Nephron progenitor cell (in vitro differentiated cells): ENCODE measurements at places on chromosomes 3 and 15.

- peak; percentile 70 for DNase-seq
Observed at GRCh38 chr3:122996038-122996580, 31.5 kb downstream of the SEMA5B start.

DNA sequence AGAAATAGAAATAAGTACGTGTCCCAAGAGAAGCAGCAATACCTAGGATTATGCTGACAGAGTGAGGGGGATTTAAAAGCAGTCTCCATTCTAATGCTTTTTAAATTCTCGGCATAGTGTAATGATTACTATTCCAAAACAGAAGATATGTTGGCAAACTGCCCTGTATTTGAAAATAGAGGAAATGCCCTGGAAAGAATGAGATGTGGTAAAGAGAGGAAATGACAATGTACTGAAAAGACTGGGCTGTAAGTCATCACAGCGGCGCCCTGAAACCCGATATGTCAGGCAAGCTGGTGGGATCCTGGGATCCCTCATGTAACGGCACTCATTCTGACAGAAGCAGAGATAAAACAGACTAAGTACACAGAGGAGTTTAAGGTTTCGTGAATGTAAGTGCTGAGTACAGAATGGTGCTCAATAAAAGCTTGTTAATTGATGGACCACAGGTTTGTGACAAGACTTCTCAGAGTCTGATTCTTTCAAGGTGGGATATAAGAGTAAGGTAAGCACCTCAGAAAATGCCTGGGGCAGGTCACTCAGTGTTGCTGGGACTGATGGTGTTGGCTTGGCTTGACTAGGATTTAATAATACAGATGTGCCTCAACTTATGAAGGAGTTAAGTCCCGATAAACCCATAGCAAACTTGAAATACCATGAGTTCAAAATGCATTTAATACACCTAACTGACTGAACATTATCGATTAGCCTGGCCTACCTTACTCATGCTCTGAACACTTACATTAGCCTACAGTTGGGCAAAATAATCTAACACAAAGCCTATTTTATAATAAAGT lies 91.4 kb downstream of the NFKBIZ start:
- peak; percentile 49 for DNase-seq

GRCh38 chr15:48363474-48363873 lies 32.2 kb downstream of the DUT start:
- no peak for DNase-seq

- no peak for DNase-seq
Observed at GRCh38 chr15:101852356-101852755, 40.4 kb downstream of the OR4F15 start.

GRCh38 chr15:79132770-79133169 lies 42.2 kb upstream of the RASGRF1 start:
- no peak for DNase-seq

- DNase-seq, result no peak
Observed at GRCh38 chr3:15973414-15973813, 175.6 kb upstream of the ANKRD28 start.

- DNase-seq, result no peak
Observed at GRCh38 chr3:152383136-152383606, 114.4 kb downstream of the MBNL1 start.

DNA sequence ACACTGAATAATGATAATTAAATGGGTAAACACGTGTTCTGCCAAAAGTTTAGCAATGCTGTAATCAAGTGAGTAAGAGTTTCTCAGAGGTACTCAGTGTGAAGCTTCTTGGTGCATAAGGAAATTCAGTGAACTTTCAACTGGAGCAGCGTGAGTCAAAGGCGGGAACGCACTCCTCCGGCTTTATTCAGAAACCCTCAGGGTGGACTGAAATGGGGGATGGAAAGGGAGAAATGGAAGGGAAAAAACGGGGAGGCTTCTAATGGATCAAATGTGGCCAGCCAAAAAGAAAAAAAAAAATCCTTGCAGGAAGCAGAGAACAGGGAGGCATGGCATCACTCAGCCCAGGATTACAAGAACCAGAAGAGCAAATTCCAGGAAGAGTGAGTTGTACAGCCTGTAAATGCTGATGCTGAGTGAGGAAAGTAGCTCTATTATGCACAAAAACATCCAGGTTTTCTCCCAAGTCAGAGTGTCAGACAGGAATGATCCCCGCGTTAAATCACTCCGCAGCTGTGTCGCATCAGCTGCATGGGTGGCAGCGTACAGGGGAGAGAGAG lies 85.3 kb downstream of the ASB7 start:
- DNase-seq, result no peak

DNA sequence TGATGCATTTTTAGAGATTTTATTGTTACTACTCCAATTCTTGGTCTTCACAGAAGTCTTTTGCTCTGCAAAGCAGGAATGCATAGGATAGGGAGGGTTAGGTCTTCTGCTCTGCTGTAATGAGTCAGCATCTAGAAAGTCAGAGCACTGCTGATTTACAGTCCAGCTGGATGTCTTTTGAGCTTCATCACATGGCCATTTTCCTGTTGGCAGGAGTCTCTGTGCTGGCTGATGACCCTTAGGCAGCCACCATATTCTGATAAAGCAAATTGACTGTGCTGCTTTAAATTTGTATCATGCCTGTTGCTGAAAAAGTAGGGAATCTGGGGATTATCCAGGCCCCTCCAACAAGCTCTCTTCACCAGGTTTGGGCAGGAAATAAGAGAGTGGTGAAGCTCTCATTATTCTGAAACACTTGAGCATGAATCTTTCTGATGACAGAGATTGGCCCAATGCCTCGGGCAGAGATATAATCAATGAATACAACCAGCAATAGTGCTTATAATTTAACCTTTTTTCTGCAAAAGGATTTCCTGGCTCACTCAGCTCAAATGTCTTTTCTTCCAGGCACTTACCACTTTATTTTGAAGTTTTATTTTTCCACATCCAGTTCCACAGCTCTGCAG lies 9.7 kb upstream of the CRBN start:
- DNase-seq, result no peak

DNA sequence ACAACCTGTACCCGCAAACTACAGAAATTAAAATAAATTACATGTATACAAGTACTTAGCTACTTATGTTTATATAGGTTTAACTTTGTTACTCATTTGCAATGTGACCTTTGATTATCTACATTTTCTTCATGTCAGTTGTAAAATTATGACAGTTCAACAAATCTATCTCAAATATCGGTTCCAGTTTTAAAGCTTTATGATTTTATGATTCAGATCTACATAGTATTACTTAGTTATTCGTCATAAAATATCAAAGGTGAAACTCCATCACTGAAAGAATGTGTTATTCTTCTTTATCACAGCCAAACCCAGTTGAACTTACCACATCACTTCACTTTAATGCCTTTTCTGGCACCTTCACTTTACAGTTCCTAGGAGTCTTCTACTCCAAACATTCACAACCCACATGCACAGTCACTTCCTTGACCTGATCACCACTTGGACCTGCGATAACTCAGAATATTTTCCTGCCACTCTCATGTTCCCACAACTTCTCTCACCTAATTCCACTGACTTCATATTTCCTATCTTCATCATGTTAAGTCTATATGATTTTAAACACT lies 47.2 kb downstream of the SLITRK3 start:
- no peak for DNase-seq

- no peak for DNase-seq
Observed at GRCh38 chr15:65857718-65858402, 11.4 kb upstream of the RAB11A start.

GRCh38 chr3:130925628-130926027 lies 31.7 kb downstream of the ATP2C1 start:
- DNase-seq, result no peak

DNA sequence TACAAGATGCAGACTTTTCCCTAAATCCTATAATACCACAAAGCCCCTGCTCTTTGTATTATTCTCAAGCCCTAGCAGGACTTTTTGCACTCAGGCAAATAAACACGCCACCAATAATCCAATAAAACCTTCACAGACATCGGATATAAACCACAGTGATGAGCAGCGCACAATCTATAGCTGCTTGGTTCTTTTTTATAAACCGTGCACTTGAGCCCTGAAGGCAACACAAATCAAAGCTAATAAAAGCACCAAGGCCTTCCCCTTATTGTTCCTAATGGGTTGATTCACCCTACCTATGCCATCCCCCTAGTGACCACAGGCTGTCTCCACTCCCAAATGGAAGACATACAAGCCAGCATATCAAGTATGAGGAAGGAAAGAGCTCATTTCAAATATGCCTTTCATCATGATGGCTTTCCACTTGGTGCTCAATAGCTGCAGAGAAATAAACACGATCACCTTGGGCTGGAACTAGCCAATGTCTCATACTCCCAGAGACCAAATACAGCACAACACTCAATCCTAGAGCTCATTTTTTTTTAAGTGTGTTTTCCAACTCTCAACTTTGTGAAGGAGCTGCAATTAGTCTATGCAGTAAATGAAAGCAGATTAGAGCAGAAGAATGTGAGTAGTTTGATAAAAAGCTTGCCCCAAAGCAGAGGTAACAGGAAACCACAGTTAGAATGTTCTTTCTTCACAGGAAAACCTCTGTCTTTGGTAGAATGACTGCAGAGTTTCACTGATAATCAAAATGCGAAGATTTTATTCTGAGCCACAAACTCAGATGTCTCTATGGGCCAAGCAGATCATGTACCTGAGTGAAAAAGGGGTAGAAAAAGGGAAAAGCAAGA lies 573.9 kb downstream of the AGBL1 start:
- DNase-seq, result no peak

DNA sequence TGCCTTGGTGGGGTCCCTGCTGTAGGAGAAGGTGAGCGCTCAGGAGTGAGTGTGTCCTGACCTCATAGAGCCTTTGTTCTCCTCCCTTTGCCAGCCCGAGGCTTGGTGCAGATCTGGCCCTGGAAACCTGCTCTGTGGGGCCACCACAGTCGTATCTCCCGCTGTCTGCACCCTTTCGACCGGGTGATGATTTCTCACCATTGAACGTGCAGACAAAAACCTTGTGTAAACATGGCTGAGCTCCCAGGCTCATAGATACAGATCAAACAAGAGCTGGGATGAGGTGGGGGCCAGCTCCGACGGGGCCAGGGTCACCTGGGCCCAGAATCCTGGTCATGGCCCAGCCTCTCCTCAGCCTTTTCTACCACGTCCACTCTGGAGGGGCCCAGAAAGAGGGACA lies 34.6 kb upstream of the ESYT3 start:
- DNase-seq, result no peak

DNA sequence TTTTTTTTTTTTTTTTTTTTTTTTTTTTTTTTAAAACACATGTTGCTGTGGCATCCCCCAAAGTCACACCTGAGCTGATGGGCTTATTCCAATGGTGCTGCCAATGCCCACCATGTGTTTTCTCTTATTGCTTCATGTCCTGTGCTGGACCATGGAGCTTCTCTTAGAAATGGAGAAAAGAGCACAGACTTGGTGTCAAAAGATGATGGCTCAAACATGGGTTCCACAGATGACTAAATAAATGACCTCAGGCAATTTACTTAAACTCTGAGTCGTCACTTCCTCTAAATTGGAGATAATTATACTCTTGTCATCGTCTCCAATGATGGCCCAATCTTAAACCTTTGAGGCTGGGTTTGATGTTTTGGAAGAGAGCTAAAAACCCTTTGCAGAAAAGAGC lies 28.1 kb downstream of the CHST2 start:
- no peak for DNase-seq

DNA sequence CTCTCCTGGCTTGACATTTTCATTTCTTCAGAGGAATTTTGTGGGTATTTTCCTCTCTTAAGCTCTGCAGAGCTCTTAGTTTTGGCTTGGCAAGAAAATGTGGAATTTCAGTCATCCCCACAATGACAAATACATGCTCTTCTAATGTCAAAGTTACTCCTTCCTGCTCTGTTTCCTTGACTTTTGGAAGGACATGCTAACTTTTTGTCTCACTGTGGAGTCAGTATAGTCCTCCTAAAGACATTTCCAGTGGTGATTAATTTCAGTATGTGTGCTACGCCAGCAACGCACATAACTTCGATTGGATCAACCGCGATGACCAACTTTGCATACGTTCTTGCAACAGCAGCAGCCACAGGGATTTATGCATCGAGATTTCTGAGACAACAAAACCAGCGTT lies 13.3 kb downstream of the EBLN2 start:
- DNase-seq, result no peak

DNA sequence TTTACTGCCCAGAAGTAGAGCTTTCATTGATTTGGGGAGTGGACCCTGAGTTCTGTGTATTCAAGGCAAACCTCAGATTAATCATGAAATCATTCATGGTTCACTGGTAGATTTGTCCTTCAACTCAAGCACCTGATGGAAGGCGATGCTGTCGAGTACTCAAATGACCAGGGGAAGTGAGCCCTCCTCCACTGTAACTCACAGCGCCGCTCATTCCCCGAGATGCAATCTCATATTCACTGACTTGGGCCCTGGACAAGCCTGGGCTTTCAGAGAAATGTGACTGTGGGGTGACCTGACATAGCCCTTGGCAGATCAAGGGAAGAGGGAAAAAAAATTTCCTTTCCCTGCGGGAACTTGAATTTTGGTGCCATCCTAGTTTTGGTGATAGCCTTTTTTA lies 156.7 kb upstream of the BHLHE40 start:
- no peak for DNase-seq

- DNase-seq, result peak; percentile 30
Observed at GRCh38 chr3:56915966-56916586, 114.3 kb upstream of the ARHGEF3 start.

DNA sequence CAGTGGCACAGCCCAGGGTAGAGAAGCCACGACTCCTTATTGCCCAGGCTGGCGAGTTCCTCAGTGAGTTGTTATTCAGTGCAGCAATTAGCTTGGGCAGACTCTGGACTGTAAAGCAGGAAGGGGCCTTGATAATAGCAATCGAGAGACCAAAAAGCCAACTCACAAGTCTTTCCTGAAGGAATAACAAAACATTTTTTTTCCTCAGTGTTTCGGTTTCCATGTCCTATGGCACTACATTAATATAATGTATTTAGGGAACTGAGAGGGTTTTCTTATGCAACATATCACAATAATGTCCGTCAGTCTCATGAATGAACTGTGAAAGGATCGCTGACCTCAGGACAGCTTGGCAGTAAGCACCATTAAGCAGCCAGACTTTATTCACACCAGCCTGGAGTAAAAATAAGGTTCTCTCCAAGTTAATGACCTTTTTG lies 248.9 kb upstream of the TBL1XR1 start:
- DNase-seq, result no peak

GRCh38 chr3:141979050-141979671 lies 102.7 kb downstream of the ATP1B3 start:
- DNase-seq, result no peak
